AG04450 (cell line): ENCODE measurements at places on chromosomes 5 and 9.

GRCh38 chr9:137872296-137872695 is 5.3 kb upstream of the CACNA1B start:
- no peak for DNase-seq

DNA sequence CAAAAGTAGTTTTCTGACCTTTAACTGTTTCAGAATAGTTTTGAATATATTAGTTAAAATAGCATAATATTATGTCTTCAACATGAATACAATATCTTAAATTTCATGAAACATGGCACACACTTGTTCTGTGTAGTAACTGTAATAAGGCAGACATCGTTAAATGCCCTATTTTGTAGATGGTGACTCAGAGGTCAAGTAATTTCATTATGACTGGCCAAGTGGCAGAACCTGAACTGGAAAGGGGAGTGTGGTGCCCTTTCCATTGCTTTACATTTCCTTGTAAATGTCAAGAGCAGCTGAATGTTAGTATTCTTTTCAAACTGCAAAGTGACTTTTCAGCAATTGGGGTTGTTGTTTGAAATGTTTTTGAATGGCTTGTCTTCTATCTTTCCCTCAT is 201.2 kb upstream of the CDKN2B start:
- no peak for DNase-seq

DNA sequence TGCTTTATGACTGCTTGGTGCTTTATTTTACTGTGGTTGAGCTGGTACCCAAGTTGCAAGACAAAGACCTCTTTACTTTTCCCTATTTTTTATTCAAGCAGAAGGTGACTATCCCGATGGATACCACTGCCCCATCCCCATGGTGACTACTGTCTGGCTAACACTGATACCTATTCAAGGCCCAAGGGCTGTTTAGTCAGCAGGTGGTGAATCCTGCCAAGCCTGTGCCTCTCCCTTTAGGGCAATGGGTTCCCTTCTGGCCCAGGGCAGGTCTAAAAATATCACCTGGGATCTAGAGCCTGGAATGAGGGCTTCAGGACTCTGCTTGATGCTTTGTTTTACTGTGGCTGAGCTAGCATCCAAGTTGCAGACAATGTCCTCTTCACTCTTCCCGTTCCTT is 510.0 kb upstream of the GRAMD2B start:
- no peak for DNase-seq

DNA sequence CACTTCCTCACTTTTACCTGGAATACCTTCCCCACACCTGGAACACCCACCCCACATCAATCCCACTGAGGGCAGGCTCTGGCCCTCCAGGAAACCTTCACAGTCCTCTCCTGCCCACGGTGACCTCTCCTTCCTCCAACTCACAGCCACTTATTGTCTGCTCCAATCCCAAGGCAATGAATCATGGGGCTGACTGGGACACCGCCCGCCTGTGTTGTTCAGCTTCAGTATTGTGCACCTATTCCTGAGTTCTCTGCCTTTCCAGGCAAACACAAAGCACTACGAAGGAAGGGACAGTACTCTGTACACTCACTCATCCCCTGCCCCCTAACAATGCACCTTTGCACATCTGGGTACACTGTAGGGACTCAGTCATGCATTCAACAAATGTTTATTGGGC is 7.3 kb downstream of the PCDH1 start:
- DNase-seq: no peak

- no peak for DNase-seq
Observed at GRCh38 chr5:180611140-180611850, 20.0 kb upstream of the SCGB3A1 start.

- no peak for DNase-seq
Observed at GRCh38 chr9:737400-738120, 103.9 kb upstream of the DMRT1 start.

- no peak for DNase-seq
Observed at GRCh38 chr5:20113031-20113715, 125.2 kb upstream of the CDH18 start.

- no peak for DNase-seq
Observed at GRCh38 chr9:136024696-136025316, 63.6 kb upstream of the UBAC1 start.

GRCh38 chr5:171050916-171051315 is 189.1 kb downstream of the RANBP17 start:
- no peak for DNase-seq

GRCh38 chr9:120878188-120879130 is 1.5 kb upstream of the PHF19 start:
- DNase-seq: no peak

- no peak for DNase-seq
Observed at GRCh38 chr5:58264276-58264675, 195.6 kb downstream of the PLK2 start.

DNA sequence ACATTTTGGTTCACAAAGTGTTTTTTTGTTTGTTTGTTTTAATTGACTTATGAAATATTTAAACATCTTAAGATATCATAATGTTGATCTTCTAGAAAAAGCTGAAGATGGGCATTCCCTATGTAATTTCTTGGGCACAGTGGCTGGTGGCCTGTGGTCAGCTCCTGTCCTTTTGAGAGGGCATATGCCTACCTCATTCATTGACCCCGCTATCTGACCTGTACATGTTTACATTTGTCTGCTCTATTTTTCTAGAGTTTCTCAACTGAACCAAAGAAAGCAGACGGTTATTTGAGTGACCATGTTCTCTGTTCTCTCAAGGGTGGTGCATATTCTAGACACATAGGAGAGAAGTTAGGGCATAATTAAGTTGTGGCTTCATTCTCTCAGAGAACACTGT is 5.3 kb downstream of the SGCD start:
- DNase-seq: no peak

- DNase-seq: no peak
Observed at GRCh38 chr5:40402007-40402364, 277.7 kb upstream of the PTGER4 start.

GRCh38 chr9:96015876-96016686 is 140.6 kb downstream of the ERCC6L2 start:
- no peak for DNase-seq

DNA sequence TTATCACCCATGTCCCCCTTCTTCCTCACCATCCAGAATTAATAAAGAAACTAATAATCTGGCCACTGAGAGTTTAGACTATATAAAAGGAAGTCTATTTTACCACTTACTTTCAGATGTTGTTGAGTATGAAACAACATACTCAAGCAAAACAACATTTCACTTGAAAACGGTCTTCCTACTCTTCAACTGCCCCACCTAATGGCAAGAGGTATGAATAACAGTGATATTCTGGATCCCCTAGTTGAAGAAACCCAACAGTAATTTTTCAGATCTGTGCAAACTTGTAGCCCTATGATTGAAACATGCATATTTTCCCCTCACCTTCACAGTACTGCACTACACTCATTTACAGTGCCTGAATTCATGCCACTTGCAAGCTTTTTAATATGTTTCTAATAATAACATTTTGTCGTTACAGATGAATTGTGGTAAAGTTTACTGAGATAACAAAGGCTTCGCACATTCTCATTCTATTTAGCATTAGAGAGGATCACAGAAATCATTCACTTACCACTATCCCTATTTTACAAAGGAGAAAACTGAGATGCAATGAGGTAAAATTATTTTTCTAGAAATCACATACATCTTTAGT is 267.9 kb upstream of the PDE4D start:
- DNase-seq: no peak

GRCh38 chr5:82796643-82797416 is 280.4 kb downstream of the TMEM167A start:
- DNase-seq: no peak

- no peak for DNase-seq
Observed at GRCh38 chr5:130092991-130093390, 188.7 kb downstream of the CHSY3 start.

DNA sequence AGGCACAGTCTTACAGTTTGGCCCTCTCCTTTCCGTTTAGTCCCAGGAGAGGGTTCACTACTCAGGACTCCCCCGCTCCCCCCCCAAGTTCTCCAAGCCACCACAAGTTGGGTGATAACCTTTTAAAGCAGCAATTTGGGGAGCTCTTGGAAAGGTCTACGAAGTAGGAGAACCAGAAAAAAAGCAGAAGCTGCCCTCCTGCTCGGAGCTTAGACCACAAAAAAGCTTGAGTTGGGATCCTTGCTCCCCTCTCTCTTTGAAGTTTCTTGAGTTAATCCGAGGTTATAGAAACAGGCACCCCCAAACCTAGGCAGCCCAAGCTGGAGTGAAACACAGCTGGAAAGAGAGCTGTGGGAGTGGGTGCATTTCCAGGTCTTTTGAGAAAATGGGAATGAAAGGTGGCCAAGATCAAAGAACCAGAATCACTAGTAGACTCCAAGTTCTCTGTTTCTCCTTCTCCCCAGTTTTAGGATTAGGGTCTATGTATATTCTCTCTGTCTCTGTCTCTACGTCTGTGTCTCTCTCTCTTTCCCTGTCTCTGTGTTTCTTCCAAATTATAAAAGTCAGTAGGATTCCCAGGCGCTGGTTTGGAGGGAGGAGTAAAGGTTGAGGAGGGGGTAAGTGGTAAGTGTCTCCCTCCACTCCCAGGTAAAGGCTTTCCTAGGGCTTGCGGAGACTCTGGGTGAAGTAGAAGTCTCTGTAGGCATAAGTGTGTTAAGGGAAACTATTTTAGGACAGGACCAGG is 2.8 kb downstream of the LHX2 start:
- no peak for DNase-seq

DNA sequence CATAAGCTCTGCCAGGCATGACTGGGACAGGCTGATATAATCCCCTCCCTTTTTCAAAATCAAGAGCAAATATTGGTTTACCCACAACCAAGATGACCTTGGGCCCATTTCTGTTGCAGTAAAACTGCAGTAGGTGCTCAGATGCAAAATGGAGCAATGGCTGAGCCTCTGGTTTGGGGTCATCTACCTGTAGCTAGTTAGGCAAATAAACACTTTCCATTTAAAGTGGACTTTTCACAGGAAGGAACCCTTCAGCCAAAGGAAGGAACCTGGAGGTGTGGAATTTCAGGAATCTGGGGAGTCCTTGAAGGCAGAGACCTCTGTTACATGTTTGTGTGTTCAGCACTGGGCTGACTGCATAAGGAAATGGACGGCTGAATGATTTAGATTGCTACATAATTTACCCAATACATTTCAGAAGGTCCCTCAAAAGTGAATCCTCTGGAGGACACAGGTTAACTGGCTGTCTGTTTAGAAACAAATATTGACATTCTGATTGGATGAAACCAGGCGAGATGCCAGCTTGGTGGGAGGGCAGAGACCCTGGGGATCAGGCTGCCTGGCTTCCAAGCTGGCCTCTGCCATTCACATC is 170.1 kb upstream of the ZNF618 start:
- DNase-seq: no peak
